ENCODE measurements at places on chromosomes 6 and 20. TPM values are rescaled to one million over a fixed set of nuclear protein-coding genes. Genes with fewer than 3 reads are reported as not detected.

ADTRP gene
- polyA plus RNA-seq: not detected

RCAN2 gene
- polyA plus RNA-seq: not detected

BLCAP gene
- 212 TPM for polyA plus RNA-seq

TGM3 gene
- not detected for polyA plus RNA-seq

FNDC1 gene
- polyA plus RNA-seq: not detected

ENPP1 gene
- polyA plus RNA-seq: 0.33 TPM

EYS gene
- not detected for polyA plus RNA-seq

DEFB132 gene
- polyA plus RNA-seq: not detected

ENPP3 gene
- 0.73 TPM for polyA plus RNA-seq

LAMA4 gene
- not detected for polyA plus RNA-seq

LAMA5 gene
- polyA plus RNA-seq: 0.50 TPM

SLC25A27 gene
- polyA plus RNA-seq: not detected

PDE10A gene
- polyA plus RNA-seq: not detected

Data from naive B cell (primary cell).